Bronchial epithelial cell (primary cell): ENCODE measurements at places on chromosomes 7 and 10.

DNA sequence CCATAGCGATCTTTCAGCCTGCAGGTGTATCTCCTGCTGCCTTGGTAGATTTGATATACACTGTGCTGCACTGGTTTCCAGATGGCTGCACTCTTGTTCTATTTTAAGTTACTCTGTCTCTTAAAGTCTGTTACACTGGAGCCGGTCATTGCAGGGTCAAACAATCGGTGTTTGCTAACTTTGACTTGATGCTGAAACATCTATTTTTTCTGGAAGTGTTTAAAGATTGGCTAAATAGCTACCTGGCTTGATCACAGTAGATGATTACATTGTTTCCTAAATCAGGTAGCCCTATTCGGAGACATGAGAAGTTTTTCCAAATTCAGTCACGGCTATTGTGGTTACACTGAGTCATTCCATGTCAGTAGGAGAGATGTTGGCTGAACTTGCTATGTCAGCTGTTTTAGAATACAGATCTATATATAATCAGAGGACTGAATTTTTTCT is 574.8 kb downstream of the ETV1 start:
- DNase-seq = peak; percentile 75

DNA sequence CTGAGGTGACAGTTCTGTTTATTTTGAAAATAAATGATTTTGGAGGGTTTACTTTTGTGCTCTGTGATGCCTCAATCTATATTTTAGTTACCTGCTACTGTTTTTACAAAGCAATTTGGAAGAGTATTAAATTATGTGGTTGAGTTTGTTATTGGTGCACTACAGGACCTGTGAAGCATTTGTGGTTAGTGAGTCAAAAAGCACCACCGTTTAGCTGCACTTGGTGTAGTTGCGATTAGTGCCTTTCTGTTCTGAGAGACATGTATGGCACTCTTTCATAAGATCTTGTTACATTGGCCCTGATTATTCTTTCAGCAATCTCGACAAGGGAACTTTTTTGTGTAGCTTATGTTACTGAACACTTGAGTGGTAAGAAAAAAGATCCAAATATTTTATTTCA is 132.2 kb downstream of the BBS9 start:
- peak; percentile 31 for DNase-seq

- DNase-seq = peak; percentile 16
These were observed 185.7 kb upstream of the TMEM72 start for GRCh38 chr10:44725404-44725803.

DNA sequence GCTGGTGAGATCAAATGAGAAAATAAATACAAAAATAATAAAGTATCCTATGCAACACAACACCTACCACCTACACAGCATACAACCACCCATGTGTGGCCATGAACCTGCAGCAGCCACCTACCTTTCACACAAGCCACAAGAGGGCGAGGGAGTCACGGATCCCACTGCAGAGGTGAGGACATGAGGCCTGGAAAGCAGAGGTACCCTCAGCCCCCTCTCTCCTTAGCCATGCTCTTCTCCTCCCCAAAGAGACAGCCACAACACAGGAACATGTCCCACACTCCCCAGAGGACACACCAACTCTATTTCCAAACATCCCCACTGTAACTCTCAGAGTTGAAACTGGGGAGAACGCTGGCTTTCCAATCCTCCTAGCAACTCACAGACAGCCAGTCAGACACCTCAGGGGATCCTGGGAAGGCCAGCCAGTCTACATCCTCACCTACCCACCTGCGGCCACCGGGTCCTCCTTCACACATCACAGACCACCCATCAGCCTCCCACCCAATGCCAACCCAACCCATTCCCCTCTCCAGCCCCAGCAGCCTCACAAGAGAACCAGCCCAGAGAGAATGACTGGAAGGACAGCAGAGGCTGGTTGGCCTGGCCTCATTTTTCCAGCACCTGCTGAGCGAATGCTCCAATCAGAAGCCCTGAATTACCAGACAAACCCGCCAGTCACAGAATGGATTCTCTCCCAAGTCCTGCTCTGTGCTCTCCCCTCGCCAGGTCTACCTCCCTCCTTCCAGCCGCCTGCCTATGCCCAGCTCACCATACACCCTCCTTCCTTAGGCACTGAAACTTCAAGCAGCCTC is 18.4 kb downstream of the DLG5 start:
- DNase-seq = peak; percentile 30

GRCh38 chr10:49621561-49621960 is 7.7 kb downstream of the CHAT start:
- DNase-seq = no peak

GRCh38 chr10:53453196-53453595 is 680.6 kb upstream of the MBL2 start:
- peak; percentile 18 for DNase-seq

- DNase-seq = no peak
These were observed 213.5 kb upstream of the NRP1 start for GRCh38 chr10:33547976-33548375.

- peak; percentile 5 for DNase-seq
These were observed 153.2 kb upstream of the ADO start for GRCh38 chr10:62651341-62651740.

GRCh38 chr7:101944611-101945010 is 127.2 kb downstream of the CUX1 start:
- no peak for DNase-seq

- DNase-seq = no peak
These were observed 484.6 kb upstream of the GHITM start for GRCh38 chr10:83654689-83655088.
